ENCODE measurements at places on chromosomes 1 and 21.

DNA sequence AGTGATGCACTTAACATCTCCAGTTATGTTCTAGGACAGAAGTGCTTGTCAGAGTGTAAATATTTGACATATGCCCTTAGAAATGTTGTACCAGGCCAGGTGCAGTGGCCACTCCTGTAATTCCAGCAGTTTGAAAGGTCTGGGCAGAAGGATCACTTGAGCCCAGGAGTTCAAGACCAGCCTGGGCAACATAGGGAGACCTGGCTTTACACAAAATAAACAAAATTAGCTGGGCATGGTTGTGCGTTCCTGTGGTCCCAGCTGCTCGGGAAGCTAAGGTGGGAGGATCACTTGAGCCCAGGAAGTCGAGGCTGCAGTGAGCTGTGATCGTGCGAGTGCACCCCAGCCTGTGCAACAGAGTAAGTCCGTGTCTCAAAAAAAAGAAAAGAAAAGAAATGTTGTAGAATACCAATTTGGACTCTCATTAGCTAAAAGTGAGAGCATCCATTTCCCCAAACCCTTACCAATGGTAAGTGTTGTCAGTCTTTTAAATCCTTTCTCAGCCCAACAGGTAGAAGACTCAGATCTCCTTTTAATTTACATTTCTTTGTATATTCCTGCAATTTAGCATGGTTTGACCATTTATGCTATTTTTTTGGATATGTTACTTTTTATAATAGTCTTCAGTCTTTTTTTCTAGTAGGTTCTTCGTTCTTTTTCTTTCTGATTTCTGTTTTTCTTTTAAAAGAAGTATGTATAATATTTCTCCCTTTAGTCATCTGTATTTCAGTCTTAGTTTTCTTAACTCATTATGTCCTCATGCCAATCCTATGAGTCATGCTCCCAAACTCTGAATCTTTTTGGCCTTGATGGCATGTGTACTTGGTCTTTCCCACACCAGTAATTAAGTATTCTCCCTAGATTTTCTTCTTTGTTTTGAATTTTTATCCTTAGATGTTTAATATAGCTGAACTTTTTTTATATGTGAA is 74.4 kb downstream of the CAMTA1 start:
- peak; percentile 92 for DNase-seq

DNA sequence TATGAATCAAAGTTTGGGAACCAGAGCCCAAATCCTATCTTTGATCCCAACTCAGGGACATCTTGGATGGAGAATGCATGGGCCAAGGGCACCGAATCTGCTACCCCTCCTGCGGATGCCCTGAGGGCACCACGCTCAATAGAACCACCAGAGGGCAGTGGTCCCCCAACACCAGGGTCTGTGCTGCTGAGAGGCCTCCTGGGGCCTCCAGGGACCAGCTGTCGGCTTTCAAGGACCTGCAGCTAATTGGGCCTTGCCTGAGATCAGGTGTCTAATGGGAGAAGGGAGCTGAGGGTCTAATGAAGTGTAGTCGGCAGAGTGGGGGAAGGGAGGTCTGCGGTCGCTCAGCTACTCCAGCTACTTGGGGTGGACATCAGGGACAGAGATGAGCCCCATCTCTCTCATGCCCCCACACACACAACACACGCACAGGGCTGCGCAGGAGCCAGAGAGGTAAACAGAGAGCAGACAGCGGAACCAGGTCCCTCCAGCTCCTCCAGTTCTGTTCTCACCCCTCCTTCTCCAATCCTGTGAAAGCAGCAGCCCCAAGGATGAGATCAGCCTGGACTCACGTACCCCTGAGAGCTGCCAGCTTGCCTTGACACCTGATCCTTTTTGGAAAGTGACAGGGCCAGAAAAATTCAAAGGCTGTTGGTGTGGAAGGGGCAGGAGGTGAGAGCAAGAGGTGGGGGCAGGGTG is 34.9 kb upstream of the PPP1R15B start:
- DNase-seq = peak; percentile 33

- no peak for DNase-seq
Measured at GRCh38 chr1:70090141-70090540, 115.2 kb downstream of the LRRC40 start.

DNA sequence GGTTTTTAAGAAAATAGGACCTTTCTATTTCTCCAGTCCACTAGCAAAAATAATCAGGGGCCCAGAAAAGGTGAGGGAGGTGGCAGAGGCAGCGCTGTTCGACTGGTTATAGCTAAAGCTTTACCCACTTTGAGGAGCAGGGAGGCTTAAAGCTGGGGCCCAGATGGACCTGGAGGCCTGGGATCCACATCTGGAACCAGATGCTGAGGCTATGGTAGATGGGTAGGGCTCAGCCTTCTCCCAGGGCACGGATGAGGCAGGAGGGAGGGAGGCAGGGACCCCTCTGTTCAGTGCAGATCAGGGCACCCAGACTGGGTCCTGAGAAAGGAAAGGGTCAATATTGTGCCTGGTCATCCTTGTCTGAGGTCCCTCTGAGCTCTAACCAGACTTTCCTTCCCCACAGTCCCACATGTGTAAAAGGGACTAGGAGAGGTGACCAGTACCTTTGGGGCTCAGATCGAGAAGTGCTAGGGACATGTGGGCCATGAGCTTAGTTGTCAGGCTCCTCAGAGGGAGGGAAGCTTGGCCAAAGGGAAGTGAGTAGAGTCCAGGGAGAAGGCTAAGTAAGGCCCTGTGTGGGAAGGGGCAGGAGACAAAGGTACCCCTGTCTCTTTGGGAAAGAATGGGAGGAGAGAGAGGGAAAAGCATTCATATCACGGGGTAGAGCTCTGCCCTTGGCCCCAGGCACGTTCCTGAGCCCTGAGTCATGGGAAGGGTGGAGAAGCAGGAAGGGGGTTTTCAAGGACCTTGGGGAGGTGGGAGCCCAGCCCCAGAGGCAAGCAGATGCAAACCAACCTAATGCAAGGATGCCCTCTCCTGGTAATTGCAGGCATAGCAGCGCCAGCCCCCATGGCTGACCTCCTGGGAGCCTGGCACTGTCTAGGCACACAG is 15.4 kb downstream of the LMNA start:
- peak; percentile 98 for DNase-seq

GRCh38 chr1:20928146-20928545 is 141.0 kb upstream of the HP1BP3 start:
- no peak for DNase-seq

DNA sequence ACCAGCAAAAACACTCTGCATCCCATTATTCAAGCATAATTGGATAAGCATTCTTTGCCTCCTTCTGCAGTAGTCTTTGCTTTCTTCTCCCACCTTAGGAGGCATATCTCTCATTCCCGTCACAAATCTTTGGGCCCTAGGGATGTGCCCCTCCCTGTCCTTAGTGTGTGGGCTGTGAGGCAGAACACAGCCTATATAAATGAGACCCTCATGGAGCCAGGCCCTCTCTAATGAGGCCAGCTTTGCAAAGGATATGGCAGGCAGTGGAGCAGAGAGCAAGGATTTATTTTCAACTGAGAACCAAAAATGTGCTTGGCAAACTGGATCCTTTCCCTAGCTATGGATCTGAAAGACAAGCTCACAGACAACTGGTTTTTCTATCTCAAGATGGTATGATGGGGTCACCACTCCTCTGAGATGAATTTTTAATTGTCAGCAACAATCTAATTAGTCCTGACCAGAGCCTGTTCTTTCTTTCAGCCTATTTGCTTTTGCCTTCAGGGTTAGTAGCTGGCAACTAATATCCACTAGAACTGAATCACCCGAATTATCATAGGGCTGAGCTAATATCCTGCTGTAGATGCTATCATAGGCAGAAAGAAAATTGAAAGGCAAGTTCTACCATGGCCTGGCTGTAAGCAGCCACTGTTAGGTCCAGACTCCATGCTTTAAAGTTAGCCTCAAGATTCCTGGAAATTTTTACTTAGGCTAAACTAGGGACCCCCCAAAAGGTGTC is 134.2 kb downstream of the SYT2 start:
- DNase-seq = peak; percentile 81

GRCh38 chr1:203101813-203102634 is 16.2 kb upstream of the MYOG start:
- DNase-seq = no peak

DNA sequence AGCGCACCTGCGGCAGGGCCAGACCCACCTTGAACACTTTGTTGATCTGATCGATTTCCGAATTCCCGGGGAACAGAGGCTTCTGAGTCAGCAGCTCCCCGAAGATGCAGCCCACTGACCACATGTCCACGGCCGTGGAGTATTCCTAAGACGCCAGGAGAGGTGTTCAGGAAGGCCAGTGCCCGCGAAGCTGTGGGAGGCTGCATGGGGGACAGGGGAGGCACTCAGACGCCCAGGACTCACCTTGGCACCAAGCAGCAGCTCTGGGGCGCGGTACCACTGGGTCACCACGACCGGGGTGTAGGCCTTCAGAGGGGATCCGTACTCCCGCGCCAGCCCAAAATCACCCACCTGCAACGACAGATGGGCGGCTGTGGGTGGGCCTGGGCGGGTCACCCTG is 11.2 kb upstream of the SLC35E2B start:
- no peak for DNase-seq

GRCh38 chr1:220889333-220889732 is 10.1 kb downstream of the HLX start:
- no peak for DNase-seq

DNA sequence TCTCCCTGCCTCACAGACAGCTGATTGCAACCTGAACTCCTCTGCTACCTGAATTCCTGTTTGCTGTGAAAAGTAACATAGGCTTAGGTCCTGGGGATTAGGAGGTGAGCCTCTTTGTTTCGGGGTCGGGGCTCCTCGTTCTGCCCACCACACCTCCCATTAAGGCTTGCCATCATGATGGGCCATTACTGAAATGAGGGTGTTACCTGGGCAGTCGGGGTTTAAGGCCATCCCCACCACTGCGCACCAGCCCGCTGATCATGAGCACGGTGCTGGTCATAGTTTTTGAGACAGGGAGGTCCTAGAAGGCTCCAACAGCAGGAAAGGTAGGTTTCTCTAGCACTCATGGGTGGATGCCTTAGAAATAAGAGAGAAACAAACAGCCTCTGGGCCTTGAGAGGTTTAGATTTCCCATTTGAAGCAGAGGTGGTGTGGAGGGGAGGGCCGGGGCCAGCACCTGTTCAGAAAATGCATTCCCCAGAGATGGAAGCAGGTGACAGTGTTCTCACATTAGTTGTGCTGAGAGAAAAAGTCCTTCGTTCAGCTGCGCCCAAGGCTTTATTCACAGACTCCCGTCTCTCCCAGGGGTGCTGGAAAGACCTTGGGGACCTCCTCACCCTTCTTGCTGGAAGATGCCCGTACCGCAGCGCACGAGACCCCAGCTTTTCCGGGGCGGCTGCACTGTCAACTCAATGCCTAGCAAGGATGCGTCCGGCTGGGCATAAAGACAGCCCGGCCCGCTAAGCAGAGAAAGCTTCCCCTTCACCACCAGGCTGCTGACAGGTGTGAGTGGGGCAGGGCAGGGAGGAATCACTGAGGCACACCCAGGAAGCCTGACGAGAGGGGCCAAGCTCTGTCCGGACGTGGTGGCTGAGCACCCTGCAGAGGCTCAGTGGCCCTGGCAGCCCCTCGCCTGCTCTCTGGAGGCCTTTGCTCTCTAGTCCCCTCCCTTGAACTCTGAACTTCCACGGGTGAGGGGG is 125.5 kb downstream of the PGBD5 start:
- no peak for DNase-seq

- DNase-seq = no peak
Measured at GRCh38 chr1:20469406-20470076, 16.5 kb downstream of the CAMK2N1 start.

- DNase-seq = no peak
Measured at GRCh38 chr1:191085121-191085520, 607.5 kb upstream of the BRINP3 start.

- no peak for DNase-seq
Measured at GRCh38 chr1:231872461-231872910, 245.9 kb downstream of the DISC1 start.

DNA sequence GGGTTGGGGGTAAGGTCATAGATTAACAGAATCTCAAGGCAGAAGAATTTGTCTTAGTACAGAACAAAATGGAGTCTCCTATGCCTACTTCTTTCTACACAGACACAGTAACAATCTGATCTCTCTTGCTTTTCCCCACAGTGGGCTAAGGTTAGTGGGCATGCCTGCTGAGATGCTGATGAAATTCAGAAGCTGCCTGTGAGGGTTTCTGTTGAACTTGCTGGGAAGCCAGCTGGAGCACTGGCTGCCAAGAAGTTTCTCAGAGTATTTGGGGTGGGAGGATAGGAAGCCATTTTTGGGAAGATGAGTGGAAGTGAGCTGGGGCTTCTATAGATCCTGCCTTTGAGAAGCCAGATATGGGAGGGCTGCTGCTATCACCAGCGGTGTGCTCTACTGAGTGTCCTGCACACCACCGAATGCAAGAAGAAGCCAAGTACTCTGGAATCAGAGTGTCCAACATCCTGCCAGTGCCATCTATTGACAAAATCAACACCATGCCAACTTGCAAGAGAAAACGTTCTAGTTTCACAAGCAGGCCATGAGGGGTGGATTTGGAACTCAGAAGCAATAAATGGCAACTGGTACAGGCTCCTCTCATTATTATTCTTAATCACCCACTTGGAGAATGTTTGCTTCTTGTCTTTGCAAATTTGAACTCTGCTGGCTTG is 102.7 kb downstream of the PTPRU start:
- peak; percentile 17 for DNase-seq

- peak; percentile 58 for DNase-seq
Measured at GRCh38 chr1:29706936-29707335, 470.6 kb downstream of the PTPRU start.

- peak; percentile 18 for DNase-seq
Measured at GRCh38 chr1:240946926-240947325, 335.0 kb upstream of the GREM2 start.

GRCh38 chr1:193019442-193020026 is 39.6 kb downstream of the UCHL5 start:
- DNase-seq = peak; percentile 67

- DNase-seq = no peak
Measured at GRCh38 chr21:25907573-25908275, 173.0 kb downstream of the GABPA start.

DNA sequence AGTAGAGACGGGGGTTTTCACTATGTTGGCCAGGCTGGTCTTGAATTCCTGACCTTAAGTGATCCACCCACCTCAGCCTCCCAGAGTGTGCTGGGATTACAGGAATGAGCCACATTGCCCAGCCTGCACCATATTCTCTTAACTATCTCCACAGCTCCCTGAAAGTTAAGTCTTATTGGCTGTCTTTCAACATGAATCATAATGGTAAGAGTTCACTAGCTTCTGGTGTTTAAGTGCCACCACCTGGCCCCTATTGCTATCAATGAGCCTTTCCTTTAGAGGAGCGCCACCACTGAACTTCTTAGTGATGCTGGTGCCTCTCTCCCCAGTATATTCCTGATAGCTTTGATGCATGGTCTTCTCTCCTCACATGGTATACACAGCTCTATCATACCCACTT is 15.7 kb downstream of the ZFYVE9 start:
- no peak for DNase-seq

- DNase-seq = no peak
Measured at GRCh38 chr1:119489201-119489600, 17.8 kb upstream of the HSD3B1 start.

- no peak for DNase-seq
Measured at GRCh38 chr1:62794053-62794452, 10.1 kb downstream of the ATG4C start.

GRCh38 chr1:6329851-6330250 is 63.7 kb downstream of the ACOT7 start:
- DNase-seq = no peak

GRCh38 chr1:33080885-33081553 is at the start of gene AZIN2:
Gene AZIN2, plus strand, starts transcription at chr1:33081153. Its CDS starts 1,097 bp downstream, at chr1:33082250.
- DNase-seq = peak; percentile 95

GRCh38 chr1:100604372-100604771 is 66.4 kb downstream of the GPR88 start:
- DNase-seq = no peak

Data from epithelial cell of esophagus (primary cell).